ENCODE measurements at places on chromosomes 3 and 15.

- no peak for DNase-seq
Observed at GRCh38 chr15:38991701-38992100, 427.1 kb upstream of the RASGRP1 start.

DNA sequence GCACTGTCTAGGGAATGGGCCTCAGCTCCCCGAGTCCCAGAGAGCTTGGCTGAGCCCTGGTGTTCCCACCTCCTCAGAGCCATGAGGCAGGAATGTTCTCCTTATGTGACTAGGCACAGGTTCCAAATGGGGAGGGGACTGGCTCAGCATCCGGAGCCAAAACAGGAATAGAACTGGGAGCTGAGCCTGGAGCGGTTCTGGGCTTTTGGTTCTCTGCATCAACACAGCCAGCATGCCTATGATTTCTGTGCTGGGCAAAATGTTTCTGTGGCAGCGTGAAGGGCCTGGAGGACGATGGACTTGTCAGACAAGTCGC lies at the start of gene FAM131A:
TSS of gene FAM131A (plus strand) at position 202 of the 316 bp plus-strand sequence. CDS start at position 233, 31 bp downstream.
- DNase-seq = no peak

GRCh38 chr15:41493902-41494189 lies 172 bp downstream of the ITPKA start:
- no peak for DNase-seq

- peak; percentile 72 for DNase-seq
Observed at GRCh38 chr3:189961522-189962161, 159.1 kb downstream of the P3H2 start.

DNA sequence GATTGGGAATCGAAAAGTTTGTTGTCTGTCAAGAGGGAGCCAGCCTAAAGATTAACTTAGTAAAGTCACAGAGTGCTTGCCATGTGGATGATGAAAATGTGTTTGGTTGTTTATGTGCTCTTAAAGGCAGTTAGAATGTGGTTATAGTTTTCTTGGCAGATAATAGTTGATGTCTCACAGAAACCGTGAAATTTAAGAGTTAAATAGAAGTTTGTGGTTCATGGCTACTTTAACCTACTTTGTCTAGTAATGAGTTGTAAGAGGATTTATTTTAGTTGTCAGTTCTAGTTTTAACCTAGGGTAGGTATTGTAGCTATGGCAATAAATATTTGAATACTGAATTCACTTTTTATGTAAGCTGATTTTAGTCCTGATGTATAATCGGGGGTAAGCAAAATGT lies 36.4 kb upstream of the EIF3J start:
- DNase-seq = no peak

Measured in activated CD8-positive, alpha-beta T cell treated with anti-CD3 and anti-CD28 coated beads, Interleukin-2, amount 10 ng/mL, durations not matched to agents 7 days and 5 days (primary cell).